Pulmonary artery endothelial cell (primary cell): ENCODE measurements at places on chromosomes 13 and 19. TPM values are rescaled to one million over a fixed set of nuclear protein-coding genes. Genes with fewer than 3 reads are reported as not detected.

Gene TMPRSS9
- total RNA-seq, result not detected in 2 replicates

Gene C1QTNF9B
- total RNA-seq, result not detected in 2 replicates

Gene AMER2
- total RNA-seq, result not detected in 2 replicates

Gene MCEMP1
- total RNA-seq, result not detected in 2 replicates

Gene RNF17
- total RNA-seq, result not detected in 2 replicates

GRCh38 chr13:93843082-93843481 is 616.5 kb downstream of the GPC6 start:
- no peak for DNase-seq

GRCh38 chr13:95385798-95386197 is 84.5 kb upstream of the ABCC4 start:
- DNase-seq, result no peak

GRCh38 chr13:90951663-90952062 is 395.8 kb upstream of the MIR17HG start:
- no peak for DNase-seq

DNA sequence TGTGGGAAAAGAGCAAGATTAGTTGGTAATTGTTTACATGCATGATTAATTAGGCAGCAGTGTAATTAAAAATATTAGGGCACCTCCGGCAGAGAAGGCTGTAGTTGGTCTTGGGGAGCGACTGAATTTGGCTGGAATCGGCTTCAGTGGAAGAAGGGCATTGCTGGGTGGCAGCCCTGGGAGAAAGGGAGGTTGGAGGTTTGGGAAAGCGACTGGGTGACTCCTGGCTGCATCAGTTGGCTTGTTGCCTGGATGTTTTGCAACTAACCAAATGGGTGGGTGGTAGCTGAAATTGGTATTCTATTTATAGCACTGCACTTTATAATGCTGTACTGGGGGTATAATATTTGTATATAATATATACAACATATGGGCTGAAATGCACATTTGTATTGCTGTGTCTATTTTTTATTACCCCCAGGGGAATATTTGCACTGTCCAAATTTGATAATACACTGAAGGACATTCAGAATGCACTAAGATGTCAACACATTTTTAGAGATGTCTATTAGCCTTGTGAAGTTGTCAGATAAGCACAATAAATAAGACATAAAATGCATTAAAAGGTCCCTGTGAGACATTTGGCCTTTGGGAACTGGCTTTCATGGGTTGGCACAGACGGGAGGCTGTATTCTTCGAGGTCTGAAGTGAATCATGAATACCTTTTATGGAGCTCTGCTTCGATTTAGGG is 1.7 kb downstream of the B3GLCT start:
- DNase-seq, result no peak

- no peak for DNase-seq
Measured at GRCh38 chr13:106472621-106473020, 62.8 kb downstream of the EFNB2 start.
